ENCODE measurements at places on chromosomes 1 and 21. TPM values are rescaled to one million over a fixed set of nuclear protein-coding genes. Genes with fewer than 3 reads are reported as not detected.

DNA sequence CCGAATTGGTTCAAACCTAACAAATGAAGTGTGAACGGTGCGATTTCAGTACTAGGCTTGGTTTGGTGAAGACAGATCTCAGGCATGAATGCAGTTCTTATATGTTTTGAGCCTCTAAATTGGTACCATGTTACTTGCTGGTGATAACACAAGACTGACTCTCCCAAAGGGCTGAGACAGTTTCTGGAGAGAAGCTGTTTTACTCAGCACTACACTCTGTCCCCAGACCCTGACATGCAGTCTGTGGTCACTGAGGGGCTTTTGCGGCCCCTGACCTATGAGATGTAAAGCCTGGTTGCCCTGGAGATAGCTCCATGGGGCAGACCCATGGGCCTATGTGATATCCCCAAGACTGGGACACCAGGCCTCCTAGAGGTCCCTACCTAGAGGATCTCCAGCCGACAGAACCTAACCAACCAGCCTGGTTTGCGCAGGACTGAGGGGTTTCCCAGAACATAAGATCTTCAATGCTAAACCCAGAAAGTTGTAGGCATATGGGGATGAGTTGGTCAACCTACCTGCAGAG is 19.4 kb upstream of the FOXE3 start:
- DNase-seq, result no peak

DNA sequence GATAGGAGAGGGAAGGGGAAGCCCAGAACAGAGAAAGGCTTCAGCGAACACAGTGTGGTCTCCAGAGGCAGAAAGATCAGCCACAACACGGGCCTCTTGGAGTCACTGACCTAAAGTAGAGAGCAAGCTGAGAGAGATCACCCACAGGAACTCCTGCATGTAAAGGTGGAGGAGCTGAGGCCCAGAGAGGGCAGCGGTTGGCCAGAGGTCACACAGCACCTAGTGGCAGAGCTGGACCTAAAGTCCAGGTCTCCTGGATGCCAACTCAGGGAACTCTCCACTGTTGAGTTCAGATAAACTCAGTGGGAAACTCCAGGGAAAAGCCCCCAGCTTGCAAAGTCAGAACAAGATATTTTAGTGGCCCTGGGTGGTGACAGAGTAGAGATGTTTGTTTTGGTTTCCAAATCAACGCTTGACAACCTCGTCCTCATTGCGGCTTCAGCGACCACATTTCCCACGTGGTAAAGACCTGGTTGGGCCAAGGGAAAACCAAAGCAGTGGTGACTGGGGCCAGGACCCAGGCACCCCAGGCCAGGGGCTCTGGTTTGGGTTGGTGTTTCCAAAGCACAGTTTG is 4.6 kb downstream of the IFFO2 start:
- DNase-seq, result no peak

DNA sequence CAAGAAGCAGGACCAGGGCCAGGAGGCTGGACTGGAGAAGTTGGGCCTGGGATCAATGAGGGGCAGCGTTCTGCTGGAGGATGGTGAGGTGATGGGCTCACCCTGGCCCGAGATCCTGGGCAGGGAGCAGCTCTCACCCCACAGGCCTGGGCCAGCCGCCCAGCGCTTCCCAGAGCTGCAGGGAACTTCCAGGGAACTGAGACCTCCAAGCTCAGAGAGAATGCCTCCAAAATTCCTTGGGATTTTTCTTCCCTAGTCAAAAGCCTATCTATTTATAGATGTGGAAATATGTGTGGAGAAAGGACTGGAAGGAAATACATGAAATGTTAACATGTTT is 121.2 kb downstream of the SPSB1 start:
- DNase-seq, result no peak

DNA sequence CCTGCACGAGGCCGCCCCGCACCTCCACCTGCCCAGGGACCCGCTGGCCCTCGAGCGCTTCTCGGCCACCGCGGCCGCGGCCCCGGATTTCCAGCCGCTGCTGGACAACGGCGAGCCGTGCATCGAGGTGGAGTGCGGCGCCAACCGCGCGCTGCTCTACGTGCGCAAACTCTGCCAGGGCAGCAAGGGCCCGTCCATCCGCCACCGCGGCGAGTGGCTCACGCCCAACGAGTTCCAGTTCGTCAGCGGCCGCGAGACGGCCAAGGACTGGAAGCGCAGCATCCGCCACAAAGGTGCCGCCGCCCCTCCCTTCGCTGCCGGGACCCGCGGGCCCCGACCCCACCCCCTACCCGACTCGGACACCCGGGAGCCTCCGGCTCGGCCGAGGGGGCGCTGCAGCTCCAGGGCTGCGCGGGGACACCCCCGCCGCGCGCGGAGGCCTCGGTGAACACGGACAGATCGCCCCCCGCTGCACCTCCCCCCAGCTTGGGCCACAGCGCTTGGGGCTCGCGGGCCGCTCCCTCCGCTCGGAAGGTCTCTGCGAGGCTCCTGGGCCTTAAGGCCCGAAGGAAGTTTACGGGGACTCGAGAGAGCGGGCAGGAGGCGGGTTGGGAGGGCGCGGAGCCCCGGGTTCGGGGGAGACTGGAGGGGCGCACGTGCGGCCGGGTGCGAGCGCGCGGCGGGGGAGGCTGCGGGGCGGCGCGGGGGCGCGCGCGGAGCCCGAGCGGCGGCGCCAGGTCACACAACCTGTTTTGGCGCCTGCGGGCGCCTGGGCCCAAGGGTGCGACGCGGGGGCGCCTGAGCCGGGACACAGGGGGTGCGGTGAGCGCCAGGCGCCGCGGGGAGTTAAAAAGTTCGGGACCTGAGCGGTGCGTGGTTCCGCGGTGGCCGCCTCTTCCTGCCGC is 1.2 kb downstream of the SAMD11 start:
- no peak for DNase-seq

GRCh38 chr1:186518822-186519381 is 58.0 kb upstream of the PDC start:
- DNase-seq, result no peak

DNA sequence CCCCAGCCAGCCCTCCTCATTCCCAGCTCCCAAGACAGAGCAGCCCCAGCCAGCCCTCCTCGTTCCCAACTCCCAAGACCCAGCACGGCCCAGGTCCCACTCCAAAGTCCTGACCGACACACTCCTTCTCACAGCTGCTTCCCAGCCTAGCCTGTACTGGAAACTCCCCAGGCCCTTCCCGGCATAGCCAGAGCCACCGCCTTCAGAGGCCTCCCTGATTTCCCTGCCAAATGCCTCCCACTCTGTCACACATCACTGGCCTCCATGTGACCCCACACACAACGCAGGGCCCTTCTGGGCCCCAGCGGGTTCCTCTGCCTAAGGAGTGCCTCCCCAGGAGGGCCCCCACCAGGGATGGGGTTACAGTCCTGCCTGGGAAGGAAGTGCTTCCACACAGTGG is 2.8 kb downstream of the UBE2J2 start:
- DNase-seq, result no peak

The KLHL20 gene
- 15.9 TPM for total RNA-seq

The MXRA8 gene
- total RNA-seq, result not detected

The PDPN gene
- not detected for total RNA-seq
